ENCODE measurements at places on chromosomes 6 and 20. TPM values are rescaled to one million over a fixed set of nuclear protein-coding genes. Genes with fewer than 3 reads are reported as not detected.

TFAP2D gene
- polyA plus RNA-seq = not detected

GRCh38 chr6:29414588-29414987 is at the start of gene OR12D1:
OR12D1 (plus strand) TSS chr6:29414928.
- no peak within 1 kb of the TSS for H3K4me3 ChIP-seq
- H3K27ac ChIP-seq = no peak within 1 kb of the TSS
- no peaks in the 10 kb centered on the region for H3K36me3 ChIP-seq
- H3K4me1 ChIP-seq = no peaks in the 10 kb centered on the region
- no peak for DNase-seq

- H3K36me3 ChIP-seq = no peaks in the 10 kb centered on the region
- H3K27ac ChIP-seq = no peak overlapping the region
- H3K4me3 ChIP-seq = no peak overlapping the region
- H3K4me1 ChIP-seq = no peaks in the 10 kb centered on the region
Observed at GRCh38 chr20:47868744-47869143, 83.5 kb upstream of the SULF2 start.

GRCh38 chr6:14286144-14286543 is 168.6 kb downstream of the CD83 start:
- H3K27ac ChIP-seq = no peak overlapping the region
- H3K4me1 ChIP-seq = peaks cover 7% of the 10 kb centered on the region
- no peaks in the 10 kb centered on the region for H3K36me3 ChIP-seq
- DNase-seq = no peak

DNA sequence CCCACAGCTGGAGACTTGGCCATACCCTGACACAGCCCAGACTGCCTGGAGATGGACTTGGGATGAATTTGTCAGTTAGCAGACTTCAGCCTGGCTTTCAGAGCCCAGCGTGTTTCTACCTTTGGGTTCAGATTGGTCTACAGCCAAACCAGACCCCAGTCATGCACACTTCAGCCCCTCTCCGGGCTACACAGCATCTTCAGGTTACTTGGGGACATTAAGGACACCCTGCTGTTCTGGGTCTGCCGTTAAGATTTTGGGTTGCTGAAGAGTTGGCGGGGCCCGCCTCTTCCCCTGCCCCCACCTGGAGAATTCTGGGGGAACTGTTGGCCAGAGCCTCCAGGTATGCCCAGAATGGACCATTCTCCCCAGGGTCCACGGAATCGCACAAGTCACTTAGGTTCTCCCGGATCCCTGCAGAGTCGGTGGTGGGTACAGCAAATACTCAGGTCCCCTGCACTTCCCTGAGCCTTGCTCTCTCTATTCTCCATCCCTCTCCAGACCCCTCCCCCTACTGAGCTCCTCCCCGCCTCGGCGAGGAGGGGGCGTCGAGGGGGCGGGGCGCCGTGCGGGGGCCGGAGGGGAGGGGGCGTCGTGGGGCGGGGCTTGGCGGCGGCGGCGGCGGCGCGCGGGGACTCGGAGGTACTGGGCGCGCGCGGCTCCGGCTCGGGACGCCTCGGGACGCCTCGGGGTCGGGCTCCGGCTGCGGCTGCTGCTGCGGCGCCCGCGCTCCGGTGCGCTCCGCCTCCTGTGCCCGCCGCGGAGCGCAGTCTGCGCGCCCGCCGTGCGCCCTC is at the start of gene PTK7:
Gene PTK7, plus strand, starts transcription at position 645 of the 794 bp plus-strand sequence. CDS start 175 bp downstream, outside the sequence.
- no peaks in the 10 kb centered on the region for H3K36me3 ChIP-seq
- peaks cover 18% of the 10 kb centered on the region for H3K27me3 ChIP-seq
- DNase-seq = no peak
- peak within 1 kb of the TSS; percentile 29 for H3K4me3 ChIP-seq

DNA sequence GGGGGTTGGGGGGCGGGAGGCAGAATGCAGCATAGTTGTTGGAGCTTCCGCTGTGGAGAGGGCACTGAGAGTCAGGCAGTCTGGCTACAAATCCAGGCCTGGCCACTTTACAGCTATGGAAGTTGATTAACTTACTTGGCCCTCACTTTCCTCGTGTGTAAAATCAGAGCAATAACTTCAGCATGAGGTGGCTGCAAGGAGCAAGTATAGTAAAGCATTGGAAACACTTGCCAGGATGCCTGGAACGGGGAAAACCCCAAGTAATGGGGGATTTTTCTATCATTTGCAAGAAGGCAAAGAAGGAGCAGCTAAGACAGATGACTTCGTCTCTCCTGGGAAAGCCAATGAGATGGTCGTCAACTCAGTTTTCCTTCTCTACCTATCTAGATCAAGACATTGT is 35.8 kb downstream of the AGPAT4 start:
- no peak overlapping the region for H3K4me3 ChIP-seq
- no peaks in the 10 kb centered on the region for H3K36me3 ChIP-seq
- H3K27me3 ChIP-seq = no peaks in the 10 kb centered on the region
- no peak for DNase-seq
- peaks cover 6% of the 10 kb centered on the region for H3K4me1 ChIP-seq

LY6G5B gene
- polyA plus RNA-seq = not detected

DNA sequence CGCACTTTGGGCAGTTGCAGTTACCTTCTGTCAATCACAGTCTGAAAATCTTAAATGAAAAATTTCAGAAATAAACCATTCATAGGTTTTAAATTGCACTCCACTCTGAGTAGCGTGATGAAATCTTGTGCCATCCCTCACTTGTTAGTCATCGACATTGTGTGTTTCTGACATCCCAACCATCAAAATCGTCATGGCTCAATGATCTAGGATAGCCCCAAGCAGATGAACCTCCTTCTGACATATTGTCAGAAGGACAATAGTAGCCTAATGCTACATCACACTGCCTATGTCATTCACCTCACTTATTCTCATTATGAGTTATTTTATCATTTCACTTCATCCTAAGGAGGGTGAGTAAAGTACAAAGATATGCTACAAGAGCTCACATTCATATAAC is 284.8 kb downstream of the PTPRK start:
- no peaks in the 10 kb centered on the region for H3K36me3 ChIP-seq
- no peak overlapping the region for H3K4me3 ChIP-seq
- H3K27ac ChIP-seq = no peak overlapping the region
- no peaks in the 10 kb centered on the region for H3K4me1 ChIP-seq
- DNase-seq = no peak

GRCh38 chr6:19713411-19713810 is 123.8 kb upstream of the ID4 start:
- no peak overlapping the region for H3K4me3 ChIP-seq
- no peaks in the 10 kb centered on the region for H3K4me1 ChIP-seq
- no peaks in the 10 kb centered on the region for H3K27me3 ChIP-seq
- DNase-seq = no peak

- DNase-seq = no peak
- no peaks in the 10 kb centered on the region for H3K36me3 ChIP-seq
- no peaks in the 10 kb centered on the region for H3K27me3 ChIP-seq
- H3K4me1 ChIP-seq = no peaks in the 10 kb centered on the region
Observed at GRCh38 chr6:90167514-90168379, 128.9 kb downstream of the BACH2 start.

DNA sequence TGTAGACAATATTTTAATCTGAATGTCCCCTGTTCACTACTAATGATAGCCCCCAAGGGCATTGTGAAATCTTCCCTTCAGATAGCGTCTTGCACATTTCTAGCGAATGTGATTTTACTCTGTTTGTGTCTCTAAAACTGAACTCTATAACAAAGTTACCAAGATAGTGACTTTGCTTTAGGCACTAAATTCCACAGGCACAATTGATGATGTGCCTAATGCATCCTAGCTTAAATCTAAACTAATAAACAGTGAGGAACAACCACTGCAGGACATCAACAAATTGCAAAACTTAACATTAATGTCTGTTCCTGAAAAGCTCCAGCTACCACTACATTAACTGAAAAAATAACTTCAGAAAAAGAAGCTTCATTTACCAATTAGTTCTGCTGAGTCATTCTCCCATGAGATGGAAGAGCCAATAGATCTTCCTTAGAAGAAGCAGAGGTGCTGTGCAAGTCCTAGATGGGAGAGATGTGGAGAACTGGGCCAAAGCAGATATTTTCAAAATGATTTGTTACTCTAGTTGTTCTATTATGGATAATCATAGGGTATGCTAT is 1065.0 kb downstream of the EPHA7 start:
- H3K36me3 ChIP-seq = no peaks in the 10 kb centered on the region
- H3K4me3 ChIP-seq = no peak overlapping the region
- H3K27me3 ChIP-seq = no peaks in the 10 kb centered on the region
- no peaks in the 10 kb centered on the region for H3K4me1 ChIP-seq
- no peak for DNase-seq
- no peak overlapping the region for H3K27ac ChIP-seq

- H3K27ac ChIP-seq = no peak overlapping the region
- no peaks in the 10 kb centered on the region for H3K27me3 ChIP-seq
- no peaks in the 10 kb centered on the region for H3K4me1 ChIP-seq
- no peaks in the 10 kb centered on the region for H3K36me3 ChIP-seq
- peak; percentile 18 for DNase-seq
- no peak overlapping the region for H3K4me3 ChIP-seq
Observed at GRCh38 chr6:10962673-10963072, 75.8 kb downstream of the SYCP2L start.

DNA sequence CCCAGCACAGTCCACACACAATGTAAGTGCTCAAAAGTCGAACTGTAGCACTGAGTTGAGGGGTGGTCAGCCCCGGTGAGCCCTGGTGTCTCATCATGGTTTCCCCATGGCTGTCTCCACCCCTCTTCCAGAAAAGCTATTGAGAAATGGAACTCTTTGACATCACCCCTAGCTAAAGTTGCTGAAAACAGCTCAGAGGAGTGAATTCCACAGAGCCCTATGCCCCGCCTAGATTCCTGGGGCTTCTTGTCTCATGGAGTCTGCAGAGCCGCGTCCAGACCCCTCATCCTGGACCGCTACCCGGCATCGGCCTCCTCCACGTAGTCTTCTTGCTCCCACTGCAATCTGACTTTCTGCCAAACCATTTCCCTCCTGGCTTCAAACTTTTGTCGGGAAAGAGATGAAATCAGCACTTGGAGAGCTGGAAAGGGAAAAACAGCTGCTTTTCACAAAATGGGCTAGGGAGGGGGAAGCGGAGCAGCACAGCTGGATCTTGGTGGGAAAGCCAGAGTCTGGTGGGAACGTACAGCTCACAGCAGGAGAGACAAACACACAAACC is 132.2 kb downstream of the SNX5 start:
- no peak overlapping the region for H3K4me3 ChIP-seq
- H3K27me3 ChIP-seq = no peaks in the 10 kb centered on the region
- no peak overlapping the region for H3K27ac ChIP-seq
- H3K36me3 ChIP-seq = no peaks in the 10 kb centered on the region
- DNase-seq = no peak

DNA sequence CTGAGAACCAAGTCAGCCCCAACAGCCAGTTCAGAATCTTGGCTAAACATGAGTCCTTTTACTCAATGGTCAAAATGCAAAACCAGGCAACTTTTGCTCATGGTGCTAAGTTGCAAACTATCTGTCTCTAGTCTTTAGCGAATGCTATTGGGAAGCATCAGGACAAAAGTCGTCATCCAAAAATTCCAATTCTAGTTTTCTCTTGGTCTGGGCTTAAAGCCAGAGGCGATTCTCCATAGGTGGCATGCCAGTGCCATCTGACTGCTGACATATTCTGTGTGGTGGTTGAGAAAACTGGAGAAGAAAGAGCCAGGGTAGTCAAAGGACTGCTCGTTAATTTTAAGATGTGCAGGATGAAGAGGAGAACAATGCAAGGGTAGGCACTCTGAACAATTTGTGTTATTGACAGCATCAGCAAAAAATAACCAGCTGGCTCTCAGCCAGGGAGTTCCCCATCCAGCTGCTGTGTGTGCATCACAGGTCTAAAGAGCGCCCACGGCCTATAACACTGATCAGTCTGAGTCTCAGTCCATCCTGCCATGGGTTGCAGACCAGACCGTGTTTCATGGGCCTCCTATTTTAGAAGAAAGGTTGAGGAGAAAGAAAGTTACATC is 313.6 kb downstream of the ALDH8A1 start:
- H3K4me3 ChIP-seq = no peak overlapping the region
- peaks cover 24% of the 10 kb centered on the region for H3K4me1 ChIP-seq
- no peaks in the 10 kb centered on the region for H3K27me3 ChIP-seq
- peak; percentile 15 for DNase-seq
- no peak overlapping the region for H3K27ac ChIP-seq

- peaks cover 32% of the 10 kb centered on the region for H3K4me1 ChIP-seq
- DNase-seq = no peak
- H3K4me3 ChIP-seq = peak overlapping the region; percentile 21
Observed at GRCh38 chr6:1316489-1316971, 4.6 kb downstream of the FOXQ1 start.

DNA sequence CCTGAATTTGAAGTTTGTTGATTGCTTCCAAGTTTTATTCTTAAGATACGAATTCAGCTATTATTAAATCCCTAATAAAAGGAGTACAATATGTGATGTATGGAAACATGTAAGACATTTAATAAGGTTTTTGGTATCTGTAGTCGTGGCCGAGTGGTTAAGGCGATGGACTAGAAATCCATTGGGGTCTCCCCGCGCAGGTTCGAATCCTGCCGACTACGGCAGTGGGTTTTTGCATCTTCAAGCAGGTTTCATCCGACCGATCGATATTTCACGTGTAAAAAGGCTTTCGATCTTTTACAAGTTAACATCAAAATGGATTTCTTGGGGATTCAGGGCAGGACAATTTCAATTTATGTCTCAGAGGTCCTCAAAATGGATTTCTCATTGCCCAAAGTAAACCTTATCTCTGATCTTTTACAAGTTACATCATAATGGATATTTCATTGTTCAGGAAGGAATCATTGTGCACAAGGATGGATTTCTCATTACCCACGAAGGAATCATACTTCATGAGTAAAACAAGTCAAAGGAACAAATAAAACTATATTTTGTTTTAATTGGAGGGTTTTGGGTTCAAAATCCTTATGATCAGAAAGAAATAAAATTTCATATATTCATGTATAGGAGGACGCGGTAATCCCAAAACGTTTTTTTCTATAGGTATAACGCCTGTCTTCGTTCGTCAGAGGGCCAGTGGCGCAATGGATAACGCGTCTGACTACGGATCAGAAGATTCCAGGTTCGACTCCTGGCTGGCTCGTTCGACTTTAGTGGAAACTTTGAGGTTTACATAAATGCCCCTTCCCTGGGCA is 37.3 kb upstream of the BTN3A2 start:
- peaks cover 33% of the 10 kb centered on the region for H3K4me1 ChIP-seq
- no peaks in the 10 kb centered on the region for H3K36me3 ChIP-seq
- peak; percentile 57 for DNase-seq
- no peak overlapping the region for H3K4me3 ChIP-seq

GRCh38 chr20:11186301-11187008 is 512.7 kb upstream of the JAG1 start:
- peaks cover 17% of the 10 kb centered on the region for H3K4me1 ChIP-seq
- no peak overlapping the region for H3K27ac ChIP-seq
- no peak for DNase-seq
- H3K27me3 ChIP-seq = no peaks in the 10 kb centered on the region

BAG2 gene
- polyA plus RNA-seq = 0.20 TPM

- no peaks in the 10 kb centered on the region for H3K27me3 ChIP-seq
- no peaks in the 10 kb centered on the region for H3K4me1 ChIP-seq
Observed at GRCh38 chr20:41861772-41862422, 243.7 kb upstream of the CHD6 start.

DNA sequence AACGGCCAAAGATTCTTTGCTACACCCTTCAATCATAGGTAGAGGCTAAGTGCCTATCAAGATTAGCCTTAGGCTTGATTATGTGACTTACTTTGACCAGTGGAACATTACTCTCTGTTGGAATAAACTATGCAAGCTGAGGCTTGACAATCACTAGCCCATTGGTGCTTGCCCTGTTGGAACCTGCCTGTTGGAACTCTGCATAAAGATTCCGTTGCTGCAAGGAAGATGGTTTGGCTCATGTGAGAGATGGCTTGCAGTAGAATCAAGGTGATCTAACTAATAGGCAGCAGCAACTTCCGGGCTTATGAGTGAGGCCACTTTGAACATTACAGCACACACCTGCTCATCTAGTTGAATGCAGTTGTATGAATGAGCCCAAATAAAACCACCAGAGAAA is 227.7 kb upstream of the TSHZ2 start:
- no peaks in the 10 kb centered on the region for H3K36me3 ChIP-seq
- no peaks in the 10 kb centered on the region for H3K27me3 ChIP-seq
- no peak overlapping the region for H3K27ac ChIP-seq
- no peaks in the 10 kb centered on the region for H3K4me1 ChIP-seq
- H3K4me3 ChIP-seq = no peak overlapping the region

Measured in CD14-positive monocyte (primary cell).